ENCODE measurements at places on chromosomes 5 and 9. TPM values are rescaled to one million over a fixed set of nuclear protein-coding genes. Genes with fewer than 3 reads are reported as not detected.

Gene CDX1
- not detected for total RNA-seq

Gene F12
- 2.8 TPM for total RNA-seq

Gene CENPH
- 41.3 TPM for total RNA-seq

GRCh38 chr9:92406477-92406876 lies 2.1 kb upstream of the OGN start:
- peaks cover 4% of the 10 kb centered on the region for H3K36me3 ChIP-seq
- H3K4me1 ChIP-seq: peaks cover 27% of the 10 kb centered on the region
- no peaks in the 10 kb centered on the region for H3K27me3 ChIP-seq
- H3K4me3 ChIP-seq: peak overlapping the region; percentile 59
- DNase-seq: peak; percentile 29

GRCh38 chr5:15526413-15526812 lies 26.4 kb downstream of the FBXL7 start:
- H3K27me3 ChIP-seq: no peaks in the 10 kb centered on the region
- no peaks in the 10 kb centered on the region for H3K36me3 ChIP-seq
- DNase-seq: no peak

DNA sequence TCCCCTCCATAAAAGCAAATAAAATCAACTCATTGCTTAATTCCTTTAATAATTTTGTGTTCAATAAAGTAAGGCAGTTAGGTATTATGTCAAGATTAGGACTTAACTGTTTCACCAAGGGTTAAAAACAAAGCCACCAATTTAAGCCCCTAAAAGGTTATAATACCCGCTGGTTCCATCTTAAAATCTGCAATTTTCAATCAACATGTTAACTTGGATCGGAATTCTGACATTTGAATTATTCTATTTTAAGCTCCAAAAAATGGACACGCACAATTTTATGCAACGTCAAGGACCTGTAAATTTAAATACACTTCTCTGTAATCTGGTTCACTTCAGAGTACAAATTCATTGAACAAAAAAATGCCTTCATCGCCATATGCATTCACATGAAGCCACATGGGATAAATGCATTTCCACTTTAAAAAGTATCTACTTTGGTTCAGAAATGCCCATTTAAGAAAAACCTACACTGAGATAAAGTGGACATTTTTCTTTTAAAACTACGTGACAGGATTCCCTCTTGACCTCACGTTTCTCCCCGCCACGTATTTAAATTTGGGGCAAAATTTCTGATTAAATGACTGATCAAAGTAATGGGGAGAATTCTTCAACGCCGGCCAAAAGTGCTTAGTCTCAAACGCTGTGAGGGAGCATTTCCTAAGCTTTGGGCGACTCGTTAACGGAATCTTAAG lies 721 bp downstream of the GIN1 start:
- no peaks in the 10 kb centered on the region for H3K27me3 ChIP-seq
- H3K36me3 ChIP-seq: peaks cover 19% of the 10 kb centered on the region
- H3K27ac ChIP-seq: peak overlapping the region; percentile 98
- H3K4me1 ChIP-seq: peaks cover 26% of the 10 kb centered on the region
- DNase-seq: no peak

DNA sequence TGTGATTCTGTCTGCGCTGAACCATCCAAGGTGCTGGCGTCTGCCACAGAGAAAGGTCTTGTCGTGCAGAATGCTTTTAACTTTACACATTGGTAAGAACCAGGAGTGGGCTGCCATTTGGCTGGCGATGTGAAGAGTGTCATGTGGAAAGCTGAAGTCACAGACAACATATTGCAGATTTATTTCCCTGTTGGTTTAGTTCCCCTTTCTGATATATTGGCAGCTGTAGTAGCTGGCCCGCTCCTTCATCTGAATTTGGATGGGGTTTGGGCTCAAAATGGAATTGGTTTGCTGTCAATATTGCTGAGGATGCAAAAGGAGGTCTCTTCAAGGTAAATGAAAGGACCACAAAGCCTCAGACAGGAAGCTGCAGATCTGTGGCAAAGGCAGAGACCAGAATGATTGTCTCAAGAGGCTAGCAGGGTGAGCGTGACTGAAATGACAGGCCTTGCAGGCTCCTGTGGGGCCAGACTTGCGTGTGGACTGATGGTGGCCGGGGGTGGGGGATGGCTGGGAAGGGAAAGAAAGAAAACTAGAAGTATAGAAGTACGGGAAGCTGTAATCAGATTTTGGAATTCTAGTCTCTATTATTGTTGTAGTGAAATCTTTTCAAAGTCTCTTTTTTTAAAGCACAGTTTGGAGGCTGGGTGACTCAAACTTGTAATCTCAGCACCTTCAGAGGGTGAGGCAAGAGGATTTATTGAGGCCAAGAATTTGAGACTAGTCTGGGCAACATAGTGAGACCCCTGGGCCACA lies 25.1 kb upstream of the CD180 start:
- peaks cover 60% of the 10 kb centered on the region for H3K4me1 ChIP-seq
- H3K36me3 ChIP-seq: peaks cover 25% of the 10 kb centered on the region
- peak overlapping the region; percentile 76 for H3K4me3 ChIP-seq
- H3K27ac ChIP-seq: peak overlapping the region; percentile 93
- DNase-seq: peak; percentile 58

DNA sequence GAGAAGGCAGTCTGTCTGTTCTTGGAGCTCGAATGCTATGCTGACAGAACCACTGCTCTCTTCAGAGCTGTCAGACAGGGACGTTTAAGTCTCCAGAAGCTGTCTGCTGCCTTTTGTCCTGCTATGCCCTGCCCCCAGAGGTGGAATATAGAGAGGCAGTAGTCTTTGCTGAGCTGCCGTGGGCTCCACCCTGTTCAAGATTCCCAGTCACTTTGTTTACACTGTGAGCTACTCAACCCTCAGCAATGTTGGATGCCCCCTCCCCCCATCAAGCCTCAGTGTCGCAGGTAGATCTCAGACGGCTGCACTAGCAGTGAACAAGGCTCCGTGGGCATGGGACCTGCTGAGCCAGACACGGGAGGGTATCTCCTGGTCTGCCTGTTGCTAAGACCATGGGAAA lies 344.2 kb downstream of the TMEM161B start:
- no peaks in the 10 kb centered on the region for H3K36me3 ChIP-seq
- no peak overlapping the region for H3K27ac ChIP-seq
- H3K27me3 ChIP-seq: no peaks in the 10 kb centered on the region
- DNase-seq: no peak

- H3K4me3 ChIP-seq: no peak overlapping the region
- H3K27me3 ChIP-seq: no peaks in the 10 kb centered on the region
- peaks cover 6% of the 10 kb centered on the region for H3K4me1 ChIP-seq
- H3K27ac ChIP-seq: no peak overlapping the region
- no peak for DNase-seq
- H3K36me3 ChIP-seq: peaks cover 45% of the 10 kb centered on the region
Observed at GRCh38 chr5:58985311-58985710, 402.4 kb downstream of the RAB3C start.

DNA sequence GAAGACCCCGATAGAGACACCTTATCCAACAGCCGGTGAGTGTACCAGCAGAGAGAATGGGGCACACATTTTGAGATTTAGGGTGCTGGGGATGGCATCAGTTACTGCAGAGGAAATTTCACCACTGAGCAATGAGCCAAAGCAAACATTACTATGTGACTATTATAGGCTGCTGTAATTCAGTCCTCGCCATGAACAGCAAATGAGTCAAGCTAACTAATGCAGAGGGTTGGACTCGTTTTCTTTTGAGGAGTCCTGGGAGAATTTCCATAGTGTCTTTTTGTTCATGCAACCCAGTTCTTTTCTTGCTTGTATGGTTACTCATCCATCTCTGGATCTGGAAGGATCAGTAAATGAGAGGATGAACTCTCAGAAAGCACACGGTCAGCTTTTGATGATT lies 323.8 kb downstream of the PSAT1 start:
- no peak overlapping the region for H3K4me3 ChIP-seq
- no peaks in the 10 kb centered on the region for H3K27me3 ChIP-seq
- H3K4me1 ChIP-seq: no peaks in the 10 kb centered on the region
- no peak for DNase-seq

DNA sequence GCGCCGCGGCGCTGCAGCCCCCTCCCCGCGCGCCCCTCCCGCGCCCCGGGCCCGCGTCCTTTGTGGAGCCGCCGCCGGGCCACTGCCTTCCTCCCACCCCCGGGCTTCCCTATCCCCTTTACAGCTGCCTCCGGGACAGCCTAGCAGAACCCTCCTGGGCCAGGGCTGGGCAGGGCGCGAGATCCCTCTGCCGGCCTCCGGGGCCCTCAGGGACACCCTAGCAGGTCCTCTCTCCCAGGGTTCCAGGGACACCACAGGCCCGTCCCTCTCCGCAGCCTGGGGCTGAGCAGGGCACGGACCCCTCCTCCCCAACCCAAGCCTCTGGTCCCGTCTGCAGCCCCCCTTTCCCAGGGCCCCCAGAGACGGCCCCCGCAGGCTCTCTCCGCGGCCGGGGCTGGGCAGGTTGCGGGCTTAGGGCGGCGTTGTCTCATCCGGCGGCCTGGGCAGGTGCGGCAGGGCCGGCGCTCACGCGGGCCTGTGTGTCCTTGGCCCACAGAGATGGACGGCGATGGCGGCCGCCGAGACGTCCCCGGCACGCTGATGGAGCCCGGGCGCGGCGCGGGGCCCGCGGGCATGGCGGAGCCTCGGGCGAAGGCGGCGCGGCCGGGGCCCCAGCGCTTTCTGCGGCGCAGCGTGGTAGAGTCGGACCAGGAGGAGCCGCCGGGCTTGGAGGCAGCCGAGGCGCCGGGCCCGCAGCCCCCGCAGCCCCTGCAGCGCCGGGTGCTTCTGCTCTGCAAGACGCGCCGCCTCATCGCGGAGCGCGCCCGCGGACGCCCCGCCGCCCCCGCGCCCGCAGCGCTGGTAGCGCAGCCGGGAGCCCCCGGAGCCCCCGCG lies 710 bp downstream of the WNK2 start:
- DNase-seq: peak; percentile 43
- H3K27ac ChIP-seq: no peak overlapping the region
- no peaks in the 10 kb centered on the region for H3K36me3 ChIP-seq
- peaks cover 55% of the 10 kb centered on the region for H3K27me3 ChIP-seq
- peaks cover 1% of the 10 kb centered on the region for H3K4me1 ChIP-seq
- H3K4me3 ChIP-seq: peak overlapping the region; percentile 65

DNA sequence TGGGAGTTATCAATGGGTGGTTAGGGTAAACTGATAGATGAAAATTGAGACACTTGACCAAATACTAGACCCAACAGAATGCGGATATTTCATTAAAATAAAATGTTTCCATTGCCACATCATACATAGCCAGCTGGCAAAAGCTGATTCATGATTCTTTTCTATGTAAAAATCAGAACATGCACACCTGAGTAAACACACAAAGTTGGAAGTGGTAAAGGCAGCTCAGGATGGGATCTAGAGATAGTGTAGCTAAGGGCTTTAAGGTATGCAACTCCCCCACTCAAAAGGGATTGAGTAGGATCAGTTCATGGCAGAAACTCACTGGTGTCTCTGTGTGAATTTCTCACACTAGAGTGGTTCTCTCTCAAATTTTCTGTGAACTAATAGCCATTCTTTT lies 541.1 kb upstream of the GRAMD2B start:
- DNase-seq: no peak
- no peak overlapping the region for H3K4me3 ChIP-seq
